ENCODE measurements at places on chromosomes 6 and 20.

DNA sequence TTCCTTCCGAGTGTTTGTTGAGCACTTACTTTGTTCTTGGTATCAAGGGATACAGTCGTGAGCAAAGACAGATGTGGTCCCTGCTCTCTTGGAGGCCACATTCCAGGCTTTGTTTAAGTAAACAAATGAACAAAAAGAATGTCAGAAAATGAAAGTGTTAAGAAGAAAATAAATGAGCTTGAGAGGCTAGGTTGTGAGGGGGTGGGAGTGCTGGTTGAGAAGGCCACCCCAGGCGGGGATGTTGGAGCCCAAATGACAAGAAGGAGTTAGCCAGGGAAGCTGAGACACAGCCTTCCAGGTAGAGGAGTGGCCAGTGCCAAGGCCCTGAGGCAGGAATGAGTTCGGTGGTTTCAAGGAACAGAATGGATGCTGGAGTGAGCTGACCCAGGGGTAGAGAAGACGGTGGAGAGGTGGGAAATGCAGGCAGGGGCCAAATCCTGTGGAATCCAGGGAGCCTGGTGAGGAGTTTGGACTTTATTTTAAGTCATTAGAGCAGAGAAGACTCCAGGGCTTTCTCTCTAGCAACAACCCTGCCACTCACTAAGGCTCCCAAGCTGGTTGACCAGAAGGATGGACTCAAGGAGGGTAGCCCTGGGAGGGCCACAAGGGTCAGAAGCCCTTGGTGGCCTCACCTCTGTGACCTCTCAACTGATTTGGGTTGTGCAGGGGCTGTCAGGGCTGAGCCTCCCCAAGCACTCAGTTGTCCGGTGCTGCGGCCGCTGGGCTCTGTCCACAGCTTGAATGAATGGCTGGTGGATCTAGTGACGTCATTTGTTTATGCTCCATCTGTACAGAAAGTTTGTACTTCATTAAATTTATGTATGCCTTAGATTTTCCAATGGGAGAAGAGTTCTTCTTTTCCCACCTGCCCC lies 66.0 kb upstream of the STX16 start:
- no peak for DNase-seq

- DNase-seq: no peak
Measured at GRCh38 chr6:75418233-75418632, 75.4 kb downstream of the FILIP1 start.

GRCh38 chr6:36725581-36725980 lies 28.0 kb downstream of the RAB44 start:
- no peak for DNase-seq

DNA sequence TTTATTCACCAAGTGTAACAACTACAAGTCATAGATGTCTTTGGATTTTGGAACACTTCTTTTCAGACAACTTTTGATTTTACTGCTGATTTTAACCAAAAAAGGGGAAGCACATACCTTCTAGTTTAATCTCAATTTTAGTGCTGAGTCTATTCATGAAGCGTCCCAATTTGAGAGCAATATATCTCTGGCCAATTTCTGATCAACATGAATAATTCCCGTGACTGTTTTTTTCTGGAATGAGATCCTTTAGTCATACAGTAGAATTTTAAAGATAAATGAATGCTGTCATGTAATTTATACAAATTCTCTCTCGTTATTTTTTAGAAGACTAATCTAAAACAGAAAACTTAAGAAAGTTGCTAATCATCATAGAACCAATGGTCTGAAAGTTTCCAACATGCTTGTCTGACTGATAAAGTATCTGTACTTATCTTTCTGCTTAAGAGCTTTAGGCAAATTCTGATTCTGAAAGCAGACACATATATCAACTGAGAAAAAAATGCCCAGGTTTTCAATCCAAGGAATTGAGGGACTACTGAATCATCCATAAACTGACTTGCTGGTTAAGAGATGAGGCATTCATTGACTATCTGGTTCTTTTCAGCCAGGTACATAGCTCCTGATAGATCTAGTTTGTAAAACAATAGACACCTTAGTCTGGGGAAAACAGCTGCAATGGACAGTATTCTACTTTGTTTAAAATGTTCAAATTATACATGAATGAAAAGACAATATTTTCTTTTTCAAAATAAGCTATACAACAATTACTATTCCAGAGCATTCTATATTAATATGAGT lies 657.5 kb downstream of the RFPL4B start:
- no peak for DNase-seq

DNA sequence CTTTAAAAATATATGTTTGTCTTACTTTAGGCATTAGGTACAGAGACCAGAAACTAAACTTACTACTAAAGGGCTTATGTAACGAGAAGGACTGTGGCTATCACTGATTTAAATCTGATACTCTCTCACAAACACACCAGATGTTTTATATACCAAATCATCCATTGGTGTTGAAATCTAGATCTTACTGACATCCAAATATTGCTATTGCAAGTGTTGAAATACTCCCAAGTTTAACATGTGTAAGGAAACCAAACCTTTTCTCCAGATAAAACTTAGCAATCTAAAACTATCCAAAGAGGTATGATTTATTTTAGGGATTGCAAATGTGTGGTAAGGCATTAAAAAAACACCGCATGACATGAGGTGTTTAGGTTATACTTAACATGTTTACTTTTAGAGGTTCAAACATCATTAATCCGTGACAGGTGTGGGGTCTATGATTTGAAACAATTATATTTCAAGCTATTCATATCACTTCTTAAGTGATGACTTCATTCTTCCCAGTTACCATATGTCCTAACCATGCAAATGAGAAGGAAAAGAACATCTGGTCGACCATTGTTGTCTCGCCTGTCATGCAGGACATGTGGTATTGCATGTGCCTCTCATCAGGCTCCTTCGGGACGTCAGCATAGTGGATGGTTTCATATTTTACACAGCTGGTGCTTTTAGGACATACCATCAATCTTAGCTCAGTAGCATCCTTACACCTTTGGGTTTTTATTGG lies 168.3 kb upstream of the SPACA1 start:
- no peak for DNase-seq

DNA sequence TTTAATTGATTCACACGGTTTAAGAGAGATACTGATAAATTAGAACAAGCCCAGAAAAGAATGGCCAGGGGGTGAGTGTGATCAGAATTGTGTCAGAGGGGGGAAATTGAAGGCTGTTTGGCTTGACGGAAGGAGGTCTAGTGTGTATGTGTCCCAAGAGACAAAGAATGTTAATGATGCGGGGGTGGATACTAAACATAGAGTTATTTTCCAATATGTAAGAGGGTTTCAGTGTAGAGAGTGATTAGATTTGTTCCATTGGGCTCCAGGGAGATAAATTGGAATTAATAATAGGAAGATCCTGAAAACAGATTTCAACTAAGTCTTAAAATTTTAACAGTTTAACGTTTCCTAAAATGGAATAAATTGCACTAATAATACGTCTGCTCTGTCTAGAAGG lies 38.1 kb upstream of the UTRN start:
- DNase-seq: no peak

- DNase-seq: no peak
Measured at GRCh38 chr20:16945619-16946018, 197.5 kb downstream of the OTOR start.

DNA sequence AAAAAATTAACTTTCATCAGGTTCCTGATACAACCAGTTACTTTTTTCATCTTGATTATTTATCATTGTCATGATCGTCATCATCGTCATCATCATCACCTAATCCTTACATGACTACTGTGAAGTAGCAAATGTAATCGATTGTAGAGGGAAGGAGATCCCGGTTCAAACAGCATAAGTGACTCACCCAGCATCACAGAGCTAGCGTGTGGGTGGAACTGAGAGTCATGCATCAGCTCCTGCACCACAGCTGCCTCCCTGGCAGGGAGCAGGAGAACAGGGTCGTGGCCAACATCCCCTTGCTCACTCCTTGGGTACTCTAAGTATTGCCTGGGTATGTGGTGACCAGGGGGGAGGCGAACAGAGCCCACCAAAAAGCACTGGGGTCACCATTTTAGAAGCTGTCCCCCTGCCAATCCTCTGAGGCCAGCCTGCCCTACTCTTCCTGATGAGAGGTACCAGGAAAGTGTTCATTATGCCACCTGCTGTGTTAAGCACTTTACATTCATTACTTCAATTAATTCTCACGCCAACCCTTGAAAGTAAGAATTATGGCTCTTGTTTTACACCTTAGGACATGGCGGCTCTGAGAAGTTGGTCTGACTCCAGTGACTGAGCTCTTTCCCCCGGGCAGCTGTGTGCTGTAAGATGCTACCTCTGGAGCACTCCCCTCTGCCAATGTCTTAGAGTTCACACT lies 425.2 kb downstream of the CD83 start:
- peak; percentile 33 for DNase-seq

DNA sequence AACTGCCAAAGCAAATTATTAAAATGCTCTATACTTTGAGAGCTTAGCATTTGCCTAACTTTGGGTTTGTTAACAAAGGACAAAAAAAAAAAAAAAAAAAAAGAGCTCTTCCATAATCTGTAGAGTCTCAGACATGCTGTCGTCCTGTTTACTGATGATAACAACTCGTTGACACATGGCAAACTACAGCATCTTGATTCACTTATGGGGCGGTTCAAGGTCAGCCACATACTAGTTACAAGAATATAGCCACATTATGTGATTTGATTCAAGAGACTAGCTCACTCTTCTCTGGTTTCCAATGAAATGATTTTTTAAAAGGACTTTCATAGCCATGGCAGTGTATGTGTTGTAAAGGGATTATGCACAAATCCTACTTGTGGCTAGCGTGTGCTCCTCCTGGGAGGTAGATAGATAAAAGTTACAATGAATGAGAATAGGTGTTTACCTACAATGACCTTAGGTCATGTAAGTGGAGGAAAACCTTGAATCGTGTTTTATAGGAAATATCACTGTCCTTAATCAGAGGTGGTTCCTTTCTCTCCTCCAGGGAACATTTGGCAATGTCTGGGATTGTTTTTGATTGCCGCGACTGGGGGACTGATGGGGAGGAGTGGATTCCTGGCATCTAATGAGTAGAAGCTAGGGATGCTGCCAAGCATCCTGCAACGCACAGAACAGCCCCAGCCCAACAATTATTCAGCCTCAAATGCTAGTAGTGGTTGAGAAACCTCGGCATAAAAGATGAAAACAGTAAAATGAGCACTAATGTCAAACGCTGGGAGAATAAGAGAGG lies 969.2 kb upstream of the SLC35B3 start:
- DNase-seq: peak; percentile 38

DNA sequence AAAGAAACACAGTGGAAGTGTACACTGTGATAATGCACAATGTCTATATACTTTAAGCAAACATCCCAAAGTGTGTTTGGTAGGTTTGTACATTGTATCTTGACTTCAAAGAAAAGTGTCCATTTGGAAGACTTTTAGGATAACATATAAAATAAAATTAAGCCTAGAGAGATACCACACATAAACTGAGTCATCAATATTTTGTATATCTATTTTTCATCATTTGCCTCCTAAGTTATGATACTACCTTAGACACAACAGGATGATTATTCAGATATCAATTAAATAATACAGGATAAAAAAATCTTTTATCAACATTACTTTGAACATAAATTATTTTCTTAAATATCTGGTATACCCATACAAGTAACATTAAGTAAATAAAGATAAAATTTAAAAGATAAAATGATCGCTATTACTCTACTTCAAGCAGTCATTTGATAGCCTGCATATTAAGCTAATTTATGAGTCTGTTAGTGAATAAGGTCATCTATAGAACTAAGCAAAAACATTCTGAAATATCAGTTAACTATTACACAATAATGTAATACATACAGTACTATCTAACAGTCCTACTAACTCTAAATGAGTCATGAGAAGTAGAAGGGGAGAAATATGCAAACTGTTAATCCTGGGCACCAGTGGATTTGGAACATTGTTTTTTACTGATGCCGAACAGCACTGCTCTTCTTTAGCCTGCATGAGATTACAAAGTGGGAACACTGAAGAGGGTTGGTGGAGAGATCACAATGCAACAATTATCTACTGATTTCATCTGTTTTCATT lies 158.4 kb upstream of the SIM1 start:
- DNase-seq: no peak

DNA sequence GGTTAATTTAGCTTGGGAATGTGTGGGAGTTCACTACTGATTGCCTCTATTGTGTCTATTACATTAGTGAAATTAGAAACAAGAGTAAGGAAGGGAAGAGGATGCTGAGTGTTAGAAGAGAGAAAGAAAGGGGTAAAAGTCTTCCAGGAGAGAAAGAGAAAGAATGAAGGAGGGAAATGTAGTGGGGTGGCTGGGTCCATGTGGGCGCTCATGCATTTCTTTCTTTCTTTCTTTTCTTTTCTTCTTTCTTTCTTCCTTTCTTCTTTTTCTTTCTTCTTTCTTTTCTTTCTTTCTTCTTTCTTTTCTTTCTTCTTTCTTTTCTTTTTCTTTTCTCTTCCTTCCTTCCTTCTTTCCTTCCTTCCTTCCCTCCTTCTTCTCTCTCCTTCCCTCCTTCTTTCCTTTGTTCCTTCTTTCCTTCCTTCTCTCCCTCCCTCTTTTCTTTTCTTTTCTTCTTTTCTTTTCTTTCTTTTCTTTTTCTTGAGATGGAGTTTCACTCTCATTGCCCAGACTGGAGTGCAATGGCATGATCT lies 16.2 kb upstream of the SALL4 start:
- DNase-seq: no peak

GRCh38 chr6:74937936-74938335 lies 267.9 kb downstream of the COL12A1 start:
- DNase-seq: no peak

- no peak for DNase-seq
Measured at GRCh38 chr6:56477241-56477640, 165.4 kb downstream of the DST start.

DNA sequence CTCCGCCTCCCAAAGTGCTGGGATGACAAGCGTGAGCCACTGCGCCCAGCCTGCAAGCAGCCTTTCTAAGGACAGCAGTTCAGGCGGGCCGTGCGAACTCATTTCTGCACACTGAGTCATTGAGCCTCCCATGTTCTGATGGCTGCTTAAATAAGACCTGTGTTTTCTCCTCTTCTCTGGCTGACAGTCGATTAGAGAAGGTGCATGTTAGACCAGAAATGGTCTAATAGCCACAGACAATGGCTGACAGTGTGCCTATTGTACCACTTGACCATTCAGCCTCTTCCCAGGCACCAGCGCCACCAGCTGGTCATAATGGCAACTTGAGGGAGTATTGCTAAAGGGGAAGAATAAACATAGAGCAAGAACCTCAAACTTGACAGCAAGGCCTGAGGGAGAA lies 6.2 kb downstream of the CST11 start:
- no peak for DNase-seq

DNA sequence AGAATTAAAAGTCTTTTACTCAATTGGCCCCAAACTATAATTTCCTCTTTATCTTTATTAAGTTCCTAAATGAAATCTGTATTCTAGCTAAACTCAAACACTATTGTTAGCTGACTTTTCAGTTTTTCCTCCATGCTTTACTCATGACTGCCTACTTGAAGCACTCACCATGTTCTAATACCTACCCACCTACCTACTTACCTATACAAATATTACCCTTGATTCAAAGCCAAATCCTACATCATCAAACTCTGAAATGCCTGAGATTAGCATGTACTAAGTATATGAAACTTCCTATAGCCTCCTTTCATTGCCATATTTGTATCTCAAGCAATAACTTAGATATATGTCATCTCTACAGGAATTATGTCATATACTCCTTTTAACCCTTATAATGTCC lies 259.7 kb downstream of the HDGFL1 start:
- no peak for DNase-seq

- DNase-seq: peak; percentile 19
Measured at GRCh38 chr6:142679907-142680700, 264.9 kb downstream of the HIVEP2 start.

- no peak for DNase-seq
Measured at GRCh38 chr6:43695215-43695966, 7.8 kb upstream of the MRPS18A start.
